ENCODE measurements at places on chromosomes 7 and 10. TPM values are rescaled to one million over a fixed set of nuclear protein-coding genes. Genes with fewer than 3 reads are reported as not detected.

GRCh38 chr7:171912-172515 is 20.4 kb upstream of the FAM20C start:
- no peak for DNase-seq
- no peaks in the 10 kb centered on the region for H3K4me1 ChIP-seq
- H3K27me3 ChIP-seq, result no peaks in the 10 kb centered on the region
- no peak overlapping the region for H3K27ac ChIP-seq
- no peak overlapping the region for H3K4me3 ChIP-seq

GRCh38 chr10:3805201-3805790 is 20.3 kb upstream of the KLF6 start:
- no peaks in the 10 kb centered on the region for H3K27me3 ChIP-seq
- DNase-seq, result no peak
- peak overlapping the region; percentile 90 for H3K27ac ChIP-seq
- no peak overlapping the region for H3K4me3 ChIP-seq
- H3K4me1 ChIP-seq, result peaks cover 64% of the 10 kb centered on the region
- no peaks in the 10 kb centered on the region for H3K36me3 ChIP-seq

GRCh38 chr7:149097088-149097487 is 6.6 kb upstream of the ZNF786 start:
- no peaks in the 10 kb centered on the region for H3K27me3 ChIP-seq
- no peak overlapping the region for H3K27ac ChIP-seq
- no peaks in the 10 kb centered on the region for H3K4me1 ChIP-seq

DNA sequence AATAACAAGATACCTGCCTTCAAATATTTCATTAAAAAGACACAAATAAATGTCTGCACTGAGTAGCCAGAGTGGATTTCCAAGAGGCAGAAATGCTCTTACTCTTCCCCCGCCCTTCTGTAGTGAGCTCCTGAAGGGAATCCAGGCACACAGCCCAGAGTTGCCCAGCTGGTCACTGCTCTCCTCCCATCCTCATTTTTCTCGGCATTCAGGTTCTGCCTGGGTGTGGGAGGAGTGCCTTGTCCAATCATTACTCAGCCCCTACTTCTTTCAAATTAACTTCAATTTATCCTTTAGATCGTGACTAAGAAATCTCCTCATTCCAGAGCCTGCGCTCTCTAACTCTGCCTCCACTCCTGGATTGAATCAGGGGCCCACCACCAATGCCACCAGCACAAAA is 12.2 kb downstream of the CCDC6 start:
- DNase-seq, result peak; percentile 86

DNA sequence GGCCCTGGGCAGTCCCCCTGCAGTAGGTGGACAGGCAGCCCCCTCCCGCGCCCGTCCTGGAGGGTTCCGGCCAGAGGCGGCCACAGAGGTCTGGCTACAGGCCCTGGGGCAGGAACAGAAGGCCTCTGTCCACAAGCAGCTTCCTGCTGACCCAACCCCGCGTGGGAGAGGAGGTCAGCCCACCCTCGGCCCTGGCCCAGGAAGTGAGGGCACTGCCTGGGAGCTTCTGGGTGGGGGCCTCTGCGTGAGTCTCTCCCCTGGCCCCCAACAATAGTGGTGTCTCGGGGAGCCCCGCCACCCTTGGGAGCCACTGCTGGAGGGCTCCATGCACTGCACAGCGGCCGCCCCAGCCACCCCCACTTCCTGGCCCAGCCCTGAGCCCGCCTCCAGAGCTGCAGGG is 4.7 kb downstream of the MICALL2 start:
- no peaks in the 10 kb centered on the region for H3K27me3 ChIP-seq
- H3K4me1 ChIP-seq, result peaks cover 51% of the 10 kb centered on the region
- no peak for DNase-seq
- peak overlapping the region; percentile 43 for H3K4me3 ChIP-seq
- peaks cover 3% of the 10 kb centered on the region for H3K36me3 ChIP-seq

DNA sequence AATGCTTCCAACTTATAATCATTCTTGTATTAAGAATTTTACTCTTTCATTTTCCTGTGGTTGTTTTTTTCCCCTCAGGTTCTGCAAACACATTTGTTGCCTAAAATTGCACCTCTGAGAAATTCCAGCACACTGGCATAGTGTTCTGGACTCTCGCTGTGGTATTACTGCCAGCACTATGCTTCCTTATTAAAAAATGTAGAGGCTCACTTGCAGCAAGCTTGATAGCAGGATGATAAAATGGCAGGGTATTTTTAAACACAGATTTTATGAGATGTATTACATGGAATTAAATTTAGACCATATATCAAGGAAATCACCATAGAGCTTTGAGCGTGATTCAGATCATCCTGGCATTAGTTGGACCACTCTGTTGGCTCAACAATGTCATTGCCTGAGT is 416.7 kb upstream of the AKR1E2 start:
- H3K27ac ChIP-seq, result no peak overlapping the region

DNA sequence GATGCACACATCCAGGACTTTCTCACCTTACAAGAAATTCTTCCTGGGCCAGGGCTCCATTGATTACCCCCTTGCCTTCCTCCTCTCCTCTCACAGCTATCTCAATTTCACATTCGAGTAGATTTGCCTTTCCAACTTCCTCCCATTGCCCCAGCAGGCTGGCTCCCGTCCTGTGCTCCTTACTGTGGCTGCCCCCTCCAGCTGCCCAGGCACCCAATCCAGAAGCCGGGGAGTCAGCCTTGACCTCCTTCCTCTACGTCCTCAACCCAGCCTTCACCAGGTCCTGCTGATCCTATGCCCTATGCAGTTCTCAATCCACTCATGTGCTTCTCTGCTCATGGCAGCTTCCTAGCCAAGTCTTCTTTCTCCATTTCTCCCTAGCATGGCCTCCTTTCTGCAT is 85.7 kb upstream of the GPR26 start:
- DNase-seq, result no peak
- no peaks in the 10 kb centered on the region for H3K36me3 ChIP-seq
- no peaks in the 10 kb centered on the region for H3K4me1 ChIP-seq
- H3K27me3 ChIP-seq, result no peaks in the 10 kb centered on the region

LAMB1 gene
- total RNA-seq, result 101 TPM

GPR26 gene
- total RNA-seq, result not detected

UCN3 gene
- not detected for total RNA-seq

FGL2 gene
- total RNA-seq, result 22.3 TPM

LBX1 gene
- total RNA-seq, result not detected

PPP1R17 gene
- total RNA-seq, result not detected

EGR2 gene
- 3.5 TPM for total RNA-seq

Data from upper lobe of left lung (tissue), 6 donors.